ENCODE measurements at places on chromosomes 6 and 20.

DNA sequence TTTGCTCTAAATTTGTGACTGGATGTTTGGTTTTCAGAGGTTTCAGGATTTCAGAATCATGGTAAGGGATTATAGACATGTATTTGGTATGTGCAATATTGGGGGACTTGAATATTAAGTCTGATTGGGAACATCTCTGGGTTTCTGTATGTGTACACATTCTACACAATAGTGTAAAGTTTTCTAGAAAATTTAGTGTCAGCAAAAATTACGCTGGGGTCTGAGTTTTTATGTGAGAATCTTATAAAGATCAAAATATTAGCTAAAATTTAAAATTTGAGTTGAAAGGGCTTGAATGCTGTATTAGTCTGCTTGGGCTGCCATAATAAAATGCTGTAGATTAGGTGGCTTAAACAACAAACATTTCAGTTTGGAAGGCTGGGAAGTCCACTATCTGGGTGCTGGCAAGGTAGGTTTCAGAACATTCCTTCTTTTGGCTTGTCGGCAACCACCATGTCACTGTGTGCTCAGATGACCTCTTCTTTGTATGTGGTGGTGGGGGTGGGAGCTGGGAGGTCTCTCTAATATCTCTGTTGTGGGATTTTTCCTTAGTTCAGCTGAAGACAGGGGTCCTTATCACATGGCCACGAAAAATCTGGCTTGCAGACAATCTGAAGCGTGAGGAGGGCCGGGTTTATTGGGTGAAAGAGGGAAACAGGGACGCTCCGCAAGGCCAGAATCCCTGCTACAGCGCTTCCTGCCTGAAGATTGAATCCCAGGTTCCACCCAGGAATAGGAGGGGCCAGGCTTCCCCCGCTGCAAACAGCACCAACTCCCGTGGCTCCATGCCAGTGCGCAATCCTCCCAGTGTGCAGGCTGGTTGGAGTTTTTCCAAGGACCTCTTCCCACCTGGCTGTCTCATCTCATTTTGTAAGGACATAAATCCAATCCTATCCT is 299.7 kb downstream of the PLCB1 start:
- no peak for DNase-seq

DNA sequence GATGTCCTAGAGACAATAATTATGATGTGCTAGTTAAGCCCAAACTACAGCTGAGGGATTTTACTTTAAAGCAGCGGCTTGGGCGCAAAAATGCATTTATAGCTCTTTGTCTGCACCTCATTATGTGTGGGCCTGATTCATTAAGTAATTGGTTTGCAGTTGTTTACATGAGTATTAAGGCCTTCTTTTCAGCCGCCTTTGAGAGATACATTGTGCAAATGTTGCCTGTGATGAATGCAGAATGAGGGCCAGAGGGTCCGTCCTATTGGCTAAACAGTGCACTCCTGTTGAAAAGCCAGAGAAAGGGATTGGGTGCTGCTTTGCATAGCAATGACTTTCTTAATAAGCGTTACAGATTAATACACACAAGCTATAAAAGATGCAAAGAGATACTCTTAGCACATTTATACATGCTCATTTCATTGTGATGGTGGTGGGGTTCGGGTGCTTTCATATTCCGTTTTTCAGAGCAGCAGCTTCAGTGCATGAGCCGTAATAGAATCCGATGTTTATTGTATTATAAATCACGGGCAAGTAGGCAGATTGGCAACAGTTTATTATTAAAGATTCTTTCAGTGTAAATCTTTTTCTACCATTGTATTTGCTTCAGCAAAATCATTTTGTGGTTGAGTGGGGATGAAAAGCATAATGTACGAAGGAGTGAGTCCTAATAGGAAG is 68.2 kb upstream of the XRN2 start:
- DNase-seq, result no peak

GRCh38 chr20:9575836-9576235 is 61.4 kb downstream of the LAMP5 start:
- DNase-seq, result no peak

- no peak for DNase-seq
Observed at GRCh38 chr6:5511954-5512353, 250.6 kb downstream of the FARS2 start.

- DNase-seq, result no peak
Observed at GRCh38 chr6:7230327-7230691, 82.7 kb downstream of the SSR1 start.

DNA sequence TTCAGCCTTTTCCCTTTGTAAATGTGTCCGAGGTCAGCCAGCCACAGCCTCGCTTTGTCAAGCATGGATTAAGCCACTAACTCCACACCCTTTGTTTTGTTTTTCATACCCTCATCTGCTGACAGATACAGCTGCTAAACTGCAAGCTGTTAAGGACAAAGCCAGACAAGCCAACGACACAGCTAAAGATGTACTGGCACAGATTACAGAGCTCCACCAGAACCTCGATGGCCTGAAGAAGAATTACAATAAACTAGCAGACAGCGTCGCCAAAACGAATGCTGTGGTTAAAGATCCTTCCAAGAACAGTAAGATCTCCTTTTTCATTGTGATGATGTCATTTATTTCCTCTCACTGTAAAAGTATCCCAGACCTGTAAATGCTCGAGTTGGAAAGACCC is 269.3 kb downstream of the ARHGAP18 start:
- no peak for DNase-seq

- DNase-seq, result no peak
Observed at GRCh38 chr6:109039795-109040194, 54.9 kb downstream of the SESN1 start.

DNA sequence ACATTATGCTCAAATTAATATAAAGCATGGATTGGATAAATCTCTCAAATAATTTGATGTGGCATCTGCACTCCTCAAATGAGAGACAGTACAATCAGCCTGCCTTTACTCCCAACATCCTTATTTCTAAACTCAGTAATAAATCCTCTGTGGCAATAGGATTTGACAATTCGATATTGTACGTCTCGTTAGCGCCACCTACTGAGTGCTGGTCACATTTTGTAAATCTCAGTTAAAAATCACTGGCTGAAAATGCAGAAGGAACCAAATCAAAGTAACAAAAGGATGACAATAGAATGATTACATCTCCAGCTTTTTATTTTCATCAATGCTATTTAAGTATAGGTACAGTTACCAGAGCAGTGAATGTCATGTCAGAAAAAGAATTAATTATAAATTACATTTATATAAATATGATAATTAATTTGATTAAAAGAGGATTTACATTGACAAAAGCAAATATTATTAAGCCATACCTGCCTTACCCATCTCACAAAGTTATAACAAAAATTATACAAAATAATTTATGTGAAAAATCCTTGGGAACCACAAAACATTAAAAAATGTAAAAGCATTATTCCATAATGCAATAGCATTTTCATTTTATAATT is 20.2 kb upstream of the GJE1 start:
- DNase-seq, result no peak

- no peak for DNase-seq
Observed at GRCh38 chr20:39100691-39101090, 138.5 kb downstream of the DHX35 start.

DNA sequence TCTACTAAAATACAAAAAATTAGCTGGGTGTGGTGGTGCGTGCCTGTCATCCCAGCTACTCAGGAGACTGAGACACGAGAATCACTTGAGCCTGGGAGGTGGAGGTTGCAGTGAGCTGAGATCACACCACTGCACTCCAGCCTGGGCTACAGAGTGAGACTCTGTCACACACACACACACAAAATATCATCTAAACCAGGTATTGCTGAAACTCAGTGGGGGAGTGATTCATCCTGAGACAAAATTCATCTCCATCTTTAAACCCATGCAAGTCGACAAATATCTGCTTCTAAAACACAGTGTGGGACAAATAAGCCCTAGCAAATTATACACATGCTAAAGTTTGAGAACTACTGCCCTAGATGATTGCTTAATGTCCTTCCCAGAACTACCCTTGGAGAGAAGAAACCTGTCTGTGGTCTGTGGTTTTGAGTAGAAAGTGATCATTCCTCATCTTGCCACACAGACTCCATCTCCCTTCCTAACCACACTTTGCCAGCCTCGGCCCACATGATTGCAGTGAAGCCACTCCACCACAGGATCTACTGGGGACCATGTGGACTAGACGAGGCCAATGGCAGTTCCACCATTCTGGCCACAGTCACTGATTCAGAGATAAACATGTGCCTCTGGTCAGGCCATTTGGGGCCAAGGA is 130.3 kb downstream of the OPRM1 start:
- DNase-seq, result no peak

- no peak for DNase-seq
Observed at GRCh38 chr6:167426084-167426483, 101.2 kb downstream of the TTLL2 start.

DNA sequence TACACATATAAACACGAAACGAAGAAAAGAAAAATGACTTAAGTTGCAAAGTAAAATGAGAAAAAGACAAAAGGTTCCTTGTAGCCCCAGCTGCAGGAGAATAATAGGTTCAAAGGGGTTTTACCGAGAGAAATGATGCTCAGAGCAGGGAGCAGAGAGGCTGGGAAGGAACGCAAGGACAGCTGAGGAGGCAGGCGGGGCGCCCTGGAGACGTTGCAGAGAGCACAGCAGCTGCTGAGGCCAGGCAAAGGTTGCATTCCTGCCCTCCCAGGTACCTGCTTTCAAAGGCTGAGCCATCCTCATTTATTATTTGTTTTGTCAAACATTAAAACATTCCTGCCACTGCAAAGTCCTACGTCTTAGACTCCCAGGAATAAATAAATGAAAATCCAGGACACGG is 16.2 kb upstream of the VAPB start:
- DNase-seq, result no peak

- no peak for DNase-seq
Observed at GRCh38 chr6:21332660-21333059, 260.9 kb upstream of the SOX4 start.

- DNase-seq, result peak; percentile 7
Observed at GRCh38 chr6:89034586-89035251, 45.8 kb upstream of the PNRC1 start.

DNA sequence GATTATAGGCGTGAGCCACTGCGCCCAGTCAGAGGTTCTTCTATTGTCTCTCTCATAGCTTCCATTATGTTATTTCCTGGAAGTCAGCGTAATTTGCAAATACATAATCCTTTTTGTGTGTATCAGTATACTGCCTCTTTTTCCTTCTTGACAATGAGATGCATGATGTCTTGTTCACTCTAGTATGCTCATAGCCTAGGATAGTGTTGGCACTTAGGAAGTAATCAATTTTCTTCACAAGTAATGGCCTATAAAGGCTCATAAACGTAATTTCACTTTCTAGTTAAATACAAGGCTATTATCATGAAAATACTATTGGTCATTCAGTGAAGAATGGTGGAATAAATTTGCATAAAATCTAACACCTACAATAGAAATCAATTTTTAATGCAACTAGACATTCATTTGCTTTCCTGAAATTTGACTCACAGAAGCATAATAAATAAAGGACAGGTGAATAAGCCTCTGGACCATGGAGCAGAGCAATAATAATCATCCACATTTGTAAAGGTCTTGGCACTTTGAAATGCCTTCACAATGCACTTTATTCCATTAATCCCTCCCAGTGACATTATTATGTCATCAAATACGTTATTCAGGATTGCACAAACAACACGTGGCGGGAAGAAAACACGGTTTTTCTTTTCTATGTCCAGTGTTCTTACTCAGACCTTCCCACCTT is 366.9 kb upstream of the BTBD3 start:
- DNase-seq, result no peak

- no peak for DNase-seq
Observed at GRCh38 chr20:50983321-50983720, 24.7 kb downstream of the MOCS3 start.

GRCh38 chr6:40542175-40542764 is 44.9 kb downstream of the LRFN2 start:
- DNase-seq, result no peak

GRCh38 chr20:8489094-8489883 is 357.2 kb downstream of the PLCB1 start:
- no peak for DNase-seq

- no peak for DNase-seq
Observed at GRCh38 chr6:3921663-3922062, 72.5 kb downstream of the FAM50B start.

GRCh38 chr20:45758096-45758495 is 33.6 kb downstream of the WFDC3 start:
- no peak for DNase-seq

DNA sequence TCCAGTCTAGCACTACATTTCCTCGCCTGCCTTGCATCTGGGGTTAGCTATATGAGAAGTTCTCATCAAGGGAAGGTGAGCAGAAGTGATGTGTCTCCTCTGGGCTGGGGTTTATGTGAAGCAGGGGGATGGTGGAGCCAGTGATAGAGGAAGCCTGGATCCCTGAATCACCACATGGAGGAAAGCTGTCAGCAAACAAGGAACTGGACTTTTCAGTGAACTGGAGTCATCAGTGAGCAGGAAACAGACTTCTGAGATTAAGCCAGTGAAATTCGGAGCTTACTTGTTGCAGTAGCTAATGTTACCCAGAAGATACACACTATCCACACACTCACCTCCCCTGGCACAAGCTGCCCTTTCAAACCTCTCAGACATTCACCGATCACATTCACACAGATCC is 13.4 kb upstream of the TOX2 start:
- no peak for DNase-seq

DNA sequence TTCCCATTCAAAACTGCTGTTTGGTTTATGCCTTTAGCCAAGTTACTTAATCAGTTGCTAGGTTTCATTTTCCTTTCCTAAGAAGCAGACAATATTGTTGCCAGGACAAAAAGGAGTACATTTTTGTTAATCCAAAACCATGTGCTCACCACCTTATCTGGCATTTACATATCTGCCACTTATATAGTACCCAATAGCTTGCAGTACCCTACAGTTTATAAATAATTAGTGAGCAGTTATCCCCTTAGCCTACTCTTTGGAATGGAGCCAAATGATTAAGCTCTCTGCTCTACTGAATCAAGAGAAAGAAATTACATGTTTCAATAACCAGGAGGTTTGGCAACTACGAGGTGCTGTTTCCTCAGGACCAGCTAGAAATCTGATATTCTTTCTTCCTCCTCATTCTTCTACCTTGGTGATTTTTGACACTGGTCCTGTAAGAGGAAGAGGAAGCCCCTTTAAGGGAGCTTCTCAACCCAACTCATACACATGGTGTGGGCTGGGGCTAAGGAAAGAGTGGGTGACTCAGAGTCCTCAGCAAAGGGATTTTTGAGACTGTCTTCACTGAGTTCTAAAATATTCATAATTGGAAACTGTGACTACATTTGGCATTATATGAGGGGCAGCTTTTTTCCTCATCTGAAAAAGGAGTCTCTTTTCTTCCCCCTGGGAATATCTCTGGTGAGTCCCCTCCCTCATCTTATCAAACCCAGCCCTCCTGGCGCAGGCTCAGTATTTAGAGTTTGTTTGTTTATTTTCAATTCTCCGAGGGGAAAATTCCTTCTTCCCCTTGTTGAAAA is 1.5 kb downstream of the ZNFX1 start:
- DNase-seq, result no peak

DNA sequence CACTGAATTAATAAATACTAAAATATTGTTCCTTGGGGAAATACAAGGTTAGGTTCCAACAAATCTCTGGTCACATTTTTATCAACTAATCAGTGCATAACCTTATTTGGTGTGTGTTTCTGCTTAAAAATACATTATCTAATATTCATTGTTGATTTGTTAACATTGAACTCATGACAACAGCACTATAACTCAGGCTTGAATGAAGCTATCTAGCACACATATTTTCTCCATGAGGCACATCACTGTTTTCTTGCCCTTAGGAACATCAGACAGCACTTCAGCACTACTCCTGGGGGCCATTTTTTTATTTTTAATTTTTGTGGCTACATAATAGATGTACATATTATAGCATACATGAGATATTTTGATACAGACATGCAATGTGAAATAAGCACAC is 277.2 kb upstream of the NT5E start:
- DNase-seq, result no peak
